ENCODE measurements at places on chromosomes 6 and 20.

GRCh38 chr20:20786428-20786827, 74.0 kb upstream of the RALGAPA2 start:
- no peak for DNase-seq

- DNase-seq: no peak
Measured at GRCh38 chr6:123808556-123808955, 4.9 kb downstream of the NKAIN2 start.

DNA sequence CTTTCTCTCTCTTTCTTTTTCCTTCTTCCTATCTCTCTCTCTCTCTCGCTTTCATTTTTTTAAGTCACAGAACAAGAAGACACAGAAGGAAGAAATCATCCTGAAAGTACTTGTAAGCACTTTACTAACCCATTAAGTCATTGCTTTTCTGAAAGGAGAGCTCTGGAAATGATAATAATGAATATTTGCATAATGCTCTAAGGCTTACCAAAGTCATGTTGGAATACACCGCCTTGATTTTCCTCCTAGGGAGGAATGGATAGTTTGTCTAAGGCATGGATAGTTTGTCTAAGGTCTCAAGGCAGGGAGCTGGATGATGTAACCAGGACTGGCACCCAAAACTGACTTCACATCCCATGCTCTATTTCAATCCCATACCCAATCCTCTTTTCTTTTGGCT, 12.9 kb upstream of the CTCFL start:
- no peak for DNase-seq

DNA sequence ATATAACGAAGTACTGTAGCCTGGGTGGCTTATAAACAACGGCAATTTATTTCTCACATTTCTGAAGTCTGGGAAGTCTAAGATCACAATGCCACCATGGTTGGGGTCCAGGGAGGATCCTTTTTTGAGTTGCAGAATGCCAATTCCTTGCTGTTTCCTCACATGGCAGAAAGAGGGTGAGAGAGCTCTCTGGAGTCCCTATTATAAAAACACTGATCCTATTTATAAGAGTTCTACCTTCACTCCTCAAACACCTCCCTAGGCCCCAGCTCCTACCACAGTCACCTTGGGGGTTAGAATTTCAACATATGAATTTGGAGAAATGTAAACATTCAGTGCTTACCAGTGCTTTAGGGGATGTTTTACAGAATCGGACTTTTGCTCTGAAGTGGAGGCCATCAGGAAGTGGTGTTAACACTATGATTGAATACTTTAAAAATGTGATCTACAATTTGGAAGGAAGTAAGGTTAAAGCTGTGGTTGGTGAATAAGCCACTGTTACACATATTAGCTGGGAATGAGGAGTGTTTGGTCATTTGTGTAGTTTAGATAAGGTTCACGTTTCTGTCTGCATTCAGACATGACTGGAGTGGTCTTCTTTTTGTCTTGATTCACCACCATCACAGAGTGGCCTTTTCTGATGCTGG, 79.9 kb upstream of the SPTLC3 start:
- DNase-seq: no peak

DNA sequence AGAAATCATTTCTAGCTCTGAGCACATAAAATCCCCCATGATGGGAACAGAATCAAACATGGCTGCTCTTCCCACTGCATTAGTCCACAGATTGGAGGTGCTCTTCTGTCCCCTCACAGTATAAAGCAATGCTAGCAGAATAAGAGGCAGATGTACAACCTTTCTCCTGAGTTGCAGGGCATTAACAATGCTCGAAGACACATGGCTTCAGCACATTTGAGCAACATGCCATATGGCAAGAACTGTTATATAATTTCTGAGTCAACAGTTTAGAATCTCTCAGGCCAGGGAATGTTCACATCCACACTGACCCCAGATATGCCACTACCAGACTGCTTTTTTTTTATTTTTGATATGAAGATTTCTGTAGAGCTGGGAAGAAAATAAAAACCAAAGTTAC, 119.6 kb downstream of the KIF13A start:
- no peak for DNase-seq

GRCh38 chr6:155085582-155086257, 90.6 kb downstream of the TIAM2 start:
- no peak for DNase-seq

GRCh38 chr6:161772176-161772575, 498.3 kb upstream of the AGPAT4 start:
- DNase-seq: no peak

DNA sequence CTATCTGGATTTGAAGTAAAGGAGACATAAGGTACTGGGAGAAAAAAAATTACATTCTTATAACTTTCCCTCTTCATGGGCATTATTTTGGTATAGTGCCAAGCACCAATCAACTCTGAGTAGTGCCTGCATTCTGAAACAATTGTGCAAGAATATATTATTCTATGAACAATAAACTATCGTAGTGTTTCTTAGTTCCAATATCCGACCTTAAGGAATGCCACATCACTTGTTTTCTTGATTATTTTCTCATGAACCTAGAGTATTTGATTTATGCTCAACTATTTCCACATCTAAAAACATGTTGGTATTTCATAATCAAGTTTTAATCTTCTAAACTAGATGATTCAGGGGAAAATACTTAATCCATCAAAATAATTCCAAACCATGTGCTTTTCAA, 294.4 kb upstream of the TBX18 start:
- DNase-seq: no peak

DNA sequence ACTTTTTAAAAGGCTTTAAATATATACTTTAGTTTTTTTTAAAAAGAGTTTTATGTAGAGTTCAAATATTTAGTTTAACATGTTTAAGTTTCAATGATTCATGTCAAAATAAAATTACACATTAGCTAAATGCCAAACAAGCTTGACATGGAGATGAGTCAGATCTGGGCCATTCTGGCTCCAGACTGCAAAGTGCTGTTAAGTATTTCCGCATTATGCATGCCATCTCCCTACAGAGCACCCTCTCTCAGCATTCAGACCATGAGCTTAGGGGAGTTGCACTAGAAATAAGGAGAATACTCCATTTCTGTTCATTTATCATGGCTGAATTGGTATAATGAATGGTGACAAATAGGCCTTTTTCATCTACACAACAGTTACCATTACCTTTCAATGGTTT, 21.5 kb upstream of the HS3ST5 start:
- DNase-seq: no peak

DNA sequence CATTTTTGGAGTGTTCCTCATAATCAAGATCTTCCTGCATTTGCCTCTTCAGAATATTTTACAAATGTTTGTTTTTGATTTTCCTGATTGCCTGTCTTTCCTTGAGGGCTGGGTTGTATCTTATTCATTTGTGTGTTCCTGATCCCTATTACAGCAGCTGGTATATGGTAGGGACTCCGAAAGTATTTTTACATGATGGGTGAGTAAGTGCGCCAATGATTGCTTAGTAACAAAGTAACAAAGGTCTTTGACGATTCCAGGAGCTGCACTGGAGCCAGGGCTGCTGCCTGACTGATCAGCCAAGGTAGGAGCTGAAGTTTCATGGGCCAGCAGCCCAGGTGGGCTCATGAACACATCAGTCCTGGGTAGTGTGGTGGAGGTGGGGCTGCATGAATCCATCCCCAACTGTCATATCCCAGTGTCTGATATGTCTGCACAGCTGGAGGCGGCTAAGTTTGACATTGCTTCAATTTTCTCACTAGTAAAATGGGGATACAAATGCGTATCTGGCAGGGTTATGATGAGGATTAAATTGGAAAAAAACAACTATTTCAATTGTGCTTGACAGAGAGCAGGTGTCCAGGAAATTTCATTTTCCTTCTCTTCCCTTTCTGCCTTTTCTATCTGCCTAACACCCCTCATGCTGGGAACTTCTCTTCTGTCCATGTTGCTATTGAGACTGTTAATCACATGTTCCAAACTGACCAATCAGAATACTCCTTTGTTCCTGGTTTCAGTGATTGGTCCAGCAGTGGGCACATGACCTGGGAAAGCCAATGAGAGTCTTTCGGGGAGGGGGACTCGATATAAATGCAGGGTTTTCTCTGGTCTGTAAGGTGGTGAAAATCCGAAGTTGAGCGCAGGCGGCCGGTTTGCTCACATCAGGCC, 90.7 kb downstream of the CDH26 start:
- no peak for DNase-seq

DNA sequence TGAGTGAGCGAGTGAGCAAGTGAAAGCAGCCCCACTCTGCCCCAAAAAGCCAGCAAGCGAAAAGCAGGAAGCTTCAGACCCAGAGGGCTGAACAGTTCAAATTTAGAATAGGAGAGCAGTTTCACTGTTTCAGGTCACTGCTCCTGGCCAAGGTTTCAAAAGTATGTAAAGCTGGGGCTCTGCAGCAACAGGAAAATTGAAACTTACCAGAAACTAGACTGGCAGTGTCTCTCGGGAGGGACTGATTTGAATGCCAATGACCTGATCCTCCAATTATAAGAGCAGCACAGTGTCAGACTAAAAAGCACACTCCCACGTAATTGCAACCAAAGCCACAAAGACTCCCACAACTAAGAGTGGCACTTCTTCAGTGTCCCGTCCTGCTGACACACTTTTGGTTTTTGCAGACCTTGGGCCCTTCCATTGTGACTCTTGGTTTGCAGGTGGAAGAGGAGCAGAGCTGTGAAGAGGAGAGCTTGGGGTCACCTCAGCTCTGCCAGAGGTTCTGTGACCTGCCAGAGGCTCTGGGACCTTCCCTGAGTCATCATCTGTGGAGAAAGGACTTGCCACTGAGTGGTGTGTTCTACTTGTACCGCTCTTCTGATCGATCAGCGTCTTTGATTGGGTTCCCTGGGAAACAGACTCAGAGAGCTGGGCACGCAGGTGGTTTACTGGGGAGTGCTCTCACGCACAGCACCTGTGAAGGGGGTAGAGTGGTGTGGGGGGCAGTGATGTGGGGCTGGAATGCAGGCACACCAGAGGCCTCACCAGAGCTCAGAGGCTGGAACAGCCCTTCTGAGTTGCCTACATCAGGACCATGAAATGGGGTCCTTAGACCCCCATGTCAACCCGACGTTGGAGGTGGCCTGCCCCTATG, 52.7 kb upstream of the PTGIS start:
- DNase-seq: no peak

GRCh38 chr6:1385129-1386037, 4.0 kb upstream of the FOXF2 start:
- DNase-seq: no peak

DNA sequence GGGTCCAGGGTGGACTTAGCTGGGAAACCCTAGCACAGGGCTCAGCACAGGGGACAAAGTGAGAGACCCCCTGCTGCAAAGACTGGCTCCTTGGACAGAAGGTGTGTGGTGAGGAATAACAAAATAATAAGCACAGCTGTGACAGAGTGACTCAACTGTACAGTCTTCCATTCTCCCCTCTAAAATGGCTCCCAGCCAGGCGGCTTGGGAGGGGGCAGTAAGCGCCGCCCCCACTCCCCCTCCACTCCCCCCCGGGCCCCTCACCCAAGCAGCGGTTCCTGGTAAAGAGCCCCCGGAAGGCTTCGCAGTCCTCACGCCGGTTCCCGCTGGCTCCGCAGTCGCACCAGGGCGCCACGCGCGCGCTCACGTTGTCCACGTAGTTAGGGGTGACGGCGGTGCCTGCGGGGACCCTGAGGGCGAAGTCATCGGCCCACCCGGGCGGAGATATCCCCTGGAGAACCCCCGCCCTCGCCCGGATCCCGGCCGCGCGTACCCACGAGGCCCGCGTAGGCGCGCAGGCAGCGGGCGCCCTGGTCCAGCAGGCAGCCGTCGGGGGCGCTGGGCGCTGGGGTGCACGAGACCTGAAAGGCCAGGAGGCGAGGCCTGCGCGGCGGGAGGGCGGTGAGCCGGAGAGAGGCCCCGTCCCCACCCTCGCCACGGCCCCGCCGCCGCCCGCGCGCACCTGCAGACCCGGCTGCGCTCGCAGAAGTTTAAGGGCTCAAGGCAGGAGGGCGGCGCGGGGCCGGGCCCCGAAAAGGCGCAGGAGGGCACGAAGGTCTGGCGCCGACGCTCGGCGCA, 2.7 kb downstream of the GFRA4 start:
- DNase-seq: no peak

GRCh38 chr6:168440520-168441433, at the start of gene SMOC2:
Gene SMOC2, plus strand, starts transcription at chr6:168441184. Its CDS starts 187 bp downstream, at chr6:168441371.
- no peak for DNase-seq

- no peak for DNase-seq
Measured at GRCh38 chr20:50297498-50298376, 107.1 kb downstream of the CEBPB start.

GRCh38 chr20:57749869-57750268, 40.1 kb upstream of the PMEPA1 start:
- DNase-seq: no peak

DNA sequence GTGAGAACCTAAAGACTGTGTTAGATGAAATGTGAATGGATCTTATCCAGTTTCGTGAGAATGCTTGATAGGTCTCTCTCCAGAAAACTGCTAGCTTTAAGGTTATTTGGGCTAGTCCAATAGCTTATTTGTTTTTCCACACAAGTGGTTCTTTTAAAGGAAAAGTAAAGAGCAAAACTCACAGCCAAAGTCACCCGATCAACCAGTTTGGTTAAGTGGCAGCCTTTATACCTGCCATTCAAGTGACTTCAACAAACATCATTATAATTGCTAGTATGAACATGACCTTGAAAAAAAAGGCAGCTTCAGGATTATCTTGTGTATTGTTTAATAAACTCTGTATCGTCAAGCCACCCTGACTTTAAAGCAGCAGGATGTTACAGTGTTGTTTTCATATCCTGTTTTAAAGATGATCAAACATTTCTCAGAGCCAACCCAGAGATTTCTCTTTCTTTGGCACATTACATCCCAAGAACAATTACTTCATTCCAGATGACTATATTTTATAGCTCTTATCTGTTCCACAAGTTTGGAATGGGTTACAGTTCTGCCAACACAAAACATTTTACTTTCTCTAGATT, 253.4 kb downstream of the EPHA7 start:
- no peak for DNase-seq

DNA sequence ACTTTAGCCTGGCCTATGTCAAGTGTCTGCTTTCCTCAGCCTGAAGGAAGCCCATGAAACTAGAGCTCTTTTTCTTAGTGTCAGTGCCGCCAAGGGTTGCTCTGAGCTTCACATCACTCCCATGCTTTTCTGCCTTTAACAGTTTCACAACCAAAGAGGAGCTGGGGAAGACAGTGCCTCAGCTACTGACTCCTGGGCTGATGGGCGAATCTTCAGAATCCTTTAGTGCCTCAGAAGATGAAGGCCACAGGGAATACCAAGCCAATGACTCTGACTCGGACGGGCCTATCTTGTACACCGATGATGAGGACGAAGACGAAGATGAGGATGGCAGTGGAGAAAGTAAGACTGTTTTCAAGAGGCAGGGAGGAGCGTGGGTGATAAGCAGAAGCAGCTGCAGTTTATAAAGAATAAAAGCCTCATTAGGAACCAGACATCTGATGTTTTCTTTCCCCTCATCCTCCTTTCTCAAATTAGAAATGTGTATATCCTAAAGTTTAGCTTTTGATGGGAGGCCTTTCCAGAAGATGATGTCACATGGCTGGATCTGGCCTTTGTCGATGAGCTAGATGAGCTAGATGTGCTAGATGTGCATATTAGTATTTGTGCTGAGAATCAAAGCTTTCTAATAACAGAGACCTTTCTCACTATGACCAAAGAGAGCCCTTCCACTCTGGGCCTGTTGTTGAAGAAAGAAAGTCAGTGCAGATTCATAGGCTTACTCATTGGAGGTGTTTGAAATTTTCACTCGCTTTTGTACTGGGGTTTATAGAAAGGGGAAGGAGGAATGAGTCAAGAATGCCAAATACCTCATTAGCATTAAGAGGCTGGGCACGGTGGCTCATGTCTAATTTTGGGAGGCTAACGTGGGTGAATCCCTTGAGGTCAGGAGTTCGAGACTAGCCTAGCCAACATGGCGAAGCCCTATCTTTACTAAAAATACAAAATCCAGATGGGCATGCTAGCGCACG, 70.7 kb upstream of the LTV1 start:
- no peak for DNase-seq

GRCh38 chr6:161200610-161201370, 73.1 kb downstream of the AGPAT4 start:
- DNase-seq: no peak

Data from NCI-H2227 treated with DMSO at 0.1 percent for 48 hours (cell line).